NCI-H1694 (cell line): ENCODE measurements at places on chromosomes 3 and 15.
A peak's percentile ranks its signal among the peaks of the same experiment; 100 is the strongest.

DNA sequence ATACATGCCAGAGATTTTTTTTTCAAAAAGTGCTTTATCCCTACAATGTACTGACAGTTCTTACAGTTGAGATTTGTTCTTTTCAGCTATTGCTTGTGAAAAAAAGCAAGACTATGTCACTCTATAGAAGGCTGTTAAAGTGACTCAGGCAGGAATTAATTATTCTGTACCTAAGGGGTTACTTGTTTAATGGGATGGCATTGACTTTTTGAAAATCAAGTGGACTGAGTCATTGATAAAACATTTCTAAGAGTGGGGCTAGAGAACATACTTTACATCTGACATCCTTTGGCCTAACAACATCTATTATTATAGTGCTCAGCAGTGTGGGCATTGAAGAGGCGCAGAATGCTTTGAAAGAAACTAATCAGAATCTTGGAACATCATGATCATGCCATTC lies 34.3 kb downstream of the INTS14 start:
- DNase-seq = no peak

- no peak for DNase-seq
Measured at GRCh38 chr3:123523023-123523412, 61.8 kb downstream of the HACD2 start.

- no peak for DNase-seq
Measured at GRCh38 chr15:70835415-70835814, 18.5 kb downstream of the LARP6 start.

DNA sequence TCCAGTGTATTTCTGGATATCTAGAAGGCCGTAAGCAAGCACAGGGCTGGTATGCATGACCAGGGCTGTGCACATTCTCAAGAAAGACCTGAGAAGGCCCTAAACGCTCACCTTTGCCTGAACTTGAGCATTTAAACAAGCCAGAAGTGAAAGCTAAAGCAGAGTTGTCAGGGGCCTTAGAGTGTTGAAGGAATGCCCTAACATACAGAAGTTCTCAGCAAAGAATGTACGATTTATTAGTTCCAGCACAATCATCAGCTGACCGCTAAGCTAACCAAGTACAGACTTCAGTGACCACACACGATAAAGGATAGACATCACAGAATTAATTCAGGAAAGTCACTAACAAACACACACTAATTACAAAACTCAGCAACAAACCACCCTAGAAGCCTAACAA lies 8.7 kb downstream of the HLTF start:
- no peak for DNase-seq

- DNase-seq = no peak
Measured at GRCh38 chr15:28923726-28924280, 38.0 kb downstream of the APBA2 start.

- no peak for DNase-seq
Measured at GRCh38 chr15:37979671-37980409, 45.4 kb downstream of the TMCO5A start.

DNA sequence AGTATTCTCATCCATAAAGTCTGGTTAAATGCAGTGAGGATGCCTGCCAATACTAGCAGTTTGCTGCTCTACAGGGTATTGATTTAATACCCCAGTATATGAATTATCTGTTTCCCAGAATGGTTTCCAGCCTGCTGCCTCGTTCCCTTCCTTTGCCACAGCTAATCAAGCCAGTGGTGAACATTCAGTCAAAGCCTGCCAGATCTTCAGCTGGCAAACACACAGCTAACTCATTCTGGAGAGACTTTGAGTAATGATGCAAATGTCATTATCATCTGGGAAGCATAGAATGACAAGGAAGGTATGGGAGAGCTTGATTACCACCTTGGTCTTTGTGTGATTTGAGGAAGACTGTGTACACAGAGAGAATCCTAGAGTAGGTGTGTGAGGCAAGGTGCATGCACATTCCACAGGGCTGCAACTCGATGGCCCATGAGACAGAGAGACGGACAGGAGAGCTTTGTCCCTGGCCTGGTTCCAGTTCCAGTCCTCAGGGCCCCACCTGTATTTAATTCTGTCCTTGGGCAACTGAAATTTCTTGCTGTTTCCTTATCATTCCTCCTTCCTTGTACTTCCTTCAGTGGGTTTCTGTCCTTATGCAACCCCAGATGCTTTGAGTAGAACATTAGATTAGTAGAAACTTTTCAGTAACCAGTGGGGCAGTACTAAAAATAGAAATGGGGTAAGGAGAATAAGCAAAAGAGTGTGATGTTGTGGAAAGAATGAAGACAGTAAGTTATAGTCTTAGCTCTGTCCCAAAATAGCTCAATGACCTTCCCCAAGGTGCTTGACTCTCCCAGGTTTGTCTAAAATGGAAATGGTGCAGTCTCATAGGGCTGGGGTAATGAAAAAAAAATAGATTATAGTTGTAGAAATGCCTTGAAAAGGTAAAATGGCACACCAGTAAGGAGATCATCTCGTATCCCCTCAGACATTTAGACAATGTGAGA lies 72.5 kb downstream of the MITF start:
- DNase-seq = no peak

DNA sequence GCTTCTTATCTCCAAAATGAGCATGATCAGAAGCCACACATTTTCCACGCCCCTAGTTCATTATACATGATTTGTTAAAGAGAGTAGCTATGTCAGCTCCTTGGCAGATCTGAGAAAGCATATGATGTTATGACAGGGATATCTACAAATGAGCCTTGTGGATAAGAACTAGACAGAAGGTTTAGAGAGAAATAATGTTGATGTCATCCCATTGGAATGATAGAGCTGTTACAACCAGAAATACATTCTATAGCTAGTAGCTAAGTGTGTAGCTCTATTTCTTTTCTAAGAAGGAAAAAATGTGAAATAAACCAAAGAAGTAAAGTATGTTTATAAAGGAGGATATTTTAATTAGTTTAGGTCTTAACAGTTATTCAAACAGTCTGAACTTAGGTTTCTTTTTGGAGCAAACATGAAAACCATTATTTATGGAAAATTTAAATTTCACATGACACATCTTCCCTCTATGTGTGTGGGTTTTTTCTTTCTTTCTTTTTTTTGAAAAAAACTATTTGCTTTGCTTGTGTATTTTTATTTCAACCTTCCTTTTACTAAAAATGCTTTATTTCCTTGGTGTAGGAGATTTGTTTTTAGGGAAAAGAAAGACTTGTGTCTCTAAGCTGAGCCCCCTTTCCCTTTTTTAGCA lies 167.7 kb downstream of the GHSR start:
- peak; percentile 68 for DNase-seq

DNA sequence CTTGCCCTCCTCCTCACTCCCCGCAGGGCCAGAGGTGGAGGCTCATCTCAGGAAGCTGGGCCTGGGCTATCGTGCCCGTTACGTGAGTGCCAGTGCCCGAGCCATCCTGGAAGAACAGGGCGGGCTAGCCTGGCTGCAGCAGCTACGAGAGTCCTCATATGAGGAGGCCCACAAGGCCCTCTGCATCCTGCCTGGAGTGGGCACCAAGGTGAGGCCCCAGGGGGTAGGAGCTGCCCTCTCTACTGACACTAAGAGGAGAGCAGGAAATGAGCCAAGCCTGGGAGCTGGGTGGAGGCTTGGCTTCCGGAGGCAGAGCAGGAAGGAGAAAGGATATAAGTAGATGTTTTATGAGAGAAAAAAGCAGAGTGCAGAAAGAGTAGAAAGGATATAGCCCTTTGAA lies 4.9 kb downstream of the OGG1 start:
- DNase-seq = no peak

- no peak for DNase-seq
Measured at GRCh38 chr15:85162237-85162636, 180.6 kb downstream of the PDE8A start.

DNA sequence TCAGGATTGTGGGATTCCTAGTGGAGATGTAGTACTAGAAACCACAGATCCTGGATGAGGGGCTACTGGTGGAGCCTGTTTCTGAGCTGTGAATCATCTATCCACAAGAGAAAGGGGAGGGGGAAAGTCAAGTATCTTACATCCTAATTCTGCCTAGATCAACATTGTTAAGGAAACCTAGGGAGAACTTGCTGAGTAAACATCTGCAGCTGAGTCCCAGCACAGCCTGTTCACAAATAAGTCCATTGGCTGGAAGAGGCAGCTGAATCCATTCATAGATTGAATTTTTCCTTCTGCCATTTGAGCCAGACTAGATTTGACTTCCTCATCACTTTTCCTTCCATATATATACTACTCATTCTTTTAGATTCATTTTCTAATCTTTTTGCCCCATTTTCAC lies 460.5 kb downstream of the TUSC7 start:
- no peak for DNase-seq

DNA sequence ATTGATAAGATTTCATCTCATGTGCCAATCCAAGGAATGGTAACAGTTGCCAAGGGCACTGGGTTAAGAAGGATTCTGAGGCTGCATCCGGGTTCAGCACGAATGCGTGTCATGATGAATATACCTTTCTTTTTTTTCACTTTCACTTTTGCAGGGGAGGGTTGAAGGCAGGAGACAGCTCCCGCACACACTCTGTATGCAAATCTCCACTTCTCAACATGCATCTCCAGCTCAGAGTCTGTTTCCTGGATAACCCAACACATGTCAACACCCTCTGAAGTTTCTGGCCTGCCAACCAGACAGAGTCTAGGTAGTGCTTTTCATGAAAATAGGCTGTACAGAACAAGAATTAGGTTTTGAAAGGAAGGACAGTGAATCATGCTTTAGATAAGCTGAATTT lies 21.6 kb downstream of the B4GALT4 start:
- no peak for DNase-seq

- no peak for DNase-seq
Measured at GRCh38 chr3:66812741-66813140, 185.4 kb upstream of the KBTBD8 start.

GRCh38 chr15:31171731-31172130 lies 70.2 kb upstream of the TRPM1 start:
- no peak for DNase-seq

GRCh38 chr15:78540141-78540870 lies at the start of gene PSMA4:
TSS of gene PSMA4 (plus strand) at chr15:78540444. CDS start at chr15:78541928, 1,484 bp downstream.
- DNase-seq = peak; percentile 67

DNA sequence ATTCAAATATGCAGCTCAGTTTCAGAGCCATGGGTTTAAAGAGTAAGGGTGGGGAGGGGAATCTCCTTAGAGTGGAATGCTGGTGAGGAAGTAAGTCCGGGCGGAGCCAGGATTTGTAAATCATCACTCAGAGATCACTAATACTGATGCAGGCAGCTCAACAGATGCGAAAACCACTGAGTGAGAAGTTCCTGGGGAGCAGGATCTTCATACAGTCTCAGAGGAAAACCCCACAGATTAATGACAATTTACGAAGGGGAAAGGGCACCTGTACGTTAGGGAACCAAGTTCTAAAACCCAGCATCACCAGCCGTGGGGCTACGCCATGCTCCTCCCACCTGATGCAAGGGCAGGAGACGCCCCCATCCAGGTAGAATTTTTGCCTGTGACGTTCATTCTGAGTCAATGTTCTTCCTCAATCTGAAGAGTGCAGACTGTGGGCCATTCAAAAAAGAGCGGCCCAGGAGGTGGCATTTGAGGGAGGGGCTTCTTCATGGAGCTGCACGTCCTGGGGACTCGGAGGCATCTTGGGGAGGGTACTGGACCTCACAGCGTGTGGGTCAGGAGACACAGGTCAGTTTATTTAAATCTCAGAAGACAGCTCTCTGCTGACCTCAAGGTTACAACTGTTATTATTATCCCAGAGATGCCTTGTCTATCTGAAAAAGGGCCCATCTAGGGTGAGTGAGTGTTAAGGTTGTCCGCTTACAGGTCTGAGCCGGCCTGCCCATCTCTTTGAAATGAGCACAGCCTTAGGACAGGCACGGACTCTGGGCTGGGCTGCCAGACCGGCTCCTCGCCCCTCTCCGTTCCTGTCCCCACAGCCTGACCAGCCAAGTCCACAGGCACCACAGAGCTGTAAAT lies 228.0 kb downstream of the XXYLT1 start:
- no peak for DNase-seq
